ENCODE measurements at places on chromosomes 1 and 21.

DNA sequence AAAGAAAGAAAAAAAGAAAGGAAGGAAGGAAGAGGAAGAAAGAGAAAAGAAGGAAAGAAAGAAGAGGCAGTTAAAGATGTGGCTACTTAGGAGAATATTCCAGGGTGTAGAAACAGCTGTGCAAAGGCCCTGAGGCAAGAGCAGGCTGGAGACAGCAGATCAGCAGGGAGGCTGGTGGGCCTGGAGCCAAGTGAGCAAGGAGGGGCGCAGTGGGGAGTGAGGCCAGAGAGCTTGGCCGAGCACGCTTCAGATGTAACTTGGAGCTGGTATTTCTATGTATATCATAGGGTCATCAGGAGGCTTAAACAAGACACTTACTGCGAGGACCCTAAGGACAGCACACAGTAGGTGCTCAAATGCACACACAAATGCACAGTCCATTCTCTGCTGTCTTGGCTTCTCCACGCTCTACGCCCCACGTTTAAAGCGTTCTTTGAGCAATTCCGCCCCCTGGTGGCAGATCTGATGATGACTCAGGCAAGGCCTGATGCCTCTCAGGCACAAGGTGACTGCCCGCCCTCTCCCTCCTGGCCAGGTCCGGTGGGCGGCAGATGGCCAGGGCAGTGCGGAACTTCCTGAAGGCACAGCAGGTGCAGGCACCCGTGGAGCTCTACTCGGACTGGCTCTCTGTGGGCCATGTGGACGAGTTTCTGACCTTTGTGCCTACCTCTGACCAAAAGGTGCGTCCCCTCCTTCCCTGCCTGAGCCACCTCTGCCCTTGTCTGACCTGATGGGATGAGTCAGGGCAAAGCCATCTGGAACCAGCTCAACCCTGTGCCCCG, 11.9 kb upstream of the PADI3 start:
- peak; percentile 98 for DNase-seq

GRCh38 chr1:66553846-66554245, 19.9 kb downstream of the SGIP1 start:
- no peak for DNase-seq

DNA sequence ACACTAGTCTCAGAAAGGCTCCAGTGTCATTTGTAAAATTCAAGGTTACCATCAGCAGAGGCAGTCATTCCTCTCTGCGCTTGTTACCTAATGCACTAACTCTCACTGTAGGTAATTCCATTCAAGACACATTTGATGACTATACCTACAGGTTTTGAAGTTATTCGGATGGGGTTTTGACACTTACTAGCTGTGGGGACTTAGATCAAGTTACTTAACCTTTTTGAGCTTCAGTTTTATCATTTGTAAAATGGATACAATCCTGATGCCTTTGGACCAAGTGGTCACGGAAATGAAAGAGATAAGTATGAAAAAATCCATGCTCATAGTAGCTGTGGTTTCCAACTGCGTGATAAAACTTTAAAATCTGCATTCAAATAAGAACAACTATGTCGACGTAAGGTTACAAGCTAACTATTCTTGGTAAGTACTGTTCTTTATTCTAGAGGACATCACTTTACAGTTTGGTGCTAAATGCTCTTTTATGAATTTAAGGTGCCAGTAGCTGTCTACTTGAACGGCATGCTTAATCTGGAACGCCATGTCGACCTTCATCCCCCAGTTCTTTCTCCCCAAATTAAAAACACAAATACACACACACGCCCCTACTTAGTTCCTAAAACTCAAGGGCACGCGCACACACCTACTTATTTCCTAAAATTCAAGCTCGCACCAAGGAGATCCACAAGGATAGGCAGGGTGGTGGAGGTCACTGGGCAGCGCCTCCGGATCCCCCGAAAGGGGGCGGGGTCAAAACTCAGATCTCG, 550 bp upstream of the NFYC start:
- no peak for DNase-seq

GRCh38 chr1:208747979-208748378, 503.8 kb upstream of the PLXNA2 start:
- DNase-seq: no peak

- no peak for DNase-seq
These were observed 118.7 kb upstream of the KIF26B start for GRCh38 chr1:245036102-245036501.

- no peak for DNase-seq
These were observed 2.0 kb downstream of the TMEM63A start for GRCh38 chr1:225880222-225880588.

DNA sequence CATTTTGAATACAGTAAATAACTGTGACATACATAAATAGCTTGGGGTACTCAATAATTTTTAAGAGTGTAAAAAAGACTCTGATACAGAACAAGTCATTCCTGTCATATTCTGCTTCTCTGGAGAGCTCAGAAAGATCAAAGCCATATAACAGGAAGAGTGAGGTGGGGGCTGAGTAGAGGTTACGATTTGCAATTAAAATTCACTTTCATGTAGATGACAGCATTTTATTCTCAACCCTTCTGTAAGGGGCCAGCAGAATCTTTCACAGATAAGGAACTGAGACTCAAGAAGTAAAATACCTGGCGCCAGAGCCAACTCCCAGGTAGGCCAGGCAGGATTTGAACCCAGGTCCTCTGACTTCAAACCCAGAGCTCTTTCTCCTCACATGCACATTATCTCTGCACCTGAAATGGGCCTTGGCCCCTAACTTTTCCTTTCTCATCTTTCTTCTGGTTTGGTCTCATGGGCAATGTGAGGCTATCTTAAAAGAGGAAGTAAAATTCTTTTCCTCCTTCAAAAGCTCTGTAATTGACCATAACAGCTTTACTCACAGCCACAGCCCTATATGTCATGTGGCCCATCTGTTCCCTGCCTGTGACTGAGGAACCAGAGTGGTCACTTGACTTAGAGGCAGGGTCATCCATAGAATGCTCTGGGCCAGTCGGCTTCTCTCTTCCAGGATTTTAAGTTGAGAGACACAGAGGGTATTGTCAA, 80.9 kb upstream of the SYT6 start:
- no peak for DNase-seq

GRCh38 chr21:44423312-44423821, 31.9 kb upstream of the LRRC3 start:
- DNase-seq: no peak

DNA sequence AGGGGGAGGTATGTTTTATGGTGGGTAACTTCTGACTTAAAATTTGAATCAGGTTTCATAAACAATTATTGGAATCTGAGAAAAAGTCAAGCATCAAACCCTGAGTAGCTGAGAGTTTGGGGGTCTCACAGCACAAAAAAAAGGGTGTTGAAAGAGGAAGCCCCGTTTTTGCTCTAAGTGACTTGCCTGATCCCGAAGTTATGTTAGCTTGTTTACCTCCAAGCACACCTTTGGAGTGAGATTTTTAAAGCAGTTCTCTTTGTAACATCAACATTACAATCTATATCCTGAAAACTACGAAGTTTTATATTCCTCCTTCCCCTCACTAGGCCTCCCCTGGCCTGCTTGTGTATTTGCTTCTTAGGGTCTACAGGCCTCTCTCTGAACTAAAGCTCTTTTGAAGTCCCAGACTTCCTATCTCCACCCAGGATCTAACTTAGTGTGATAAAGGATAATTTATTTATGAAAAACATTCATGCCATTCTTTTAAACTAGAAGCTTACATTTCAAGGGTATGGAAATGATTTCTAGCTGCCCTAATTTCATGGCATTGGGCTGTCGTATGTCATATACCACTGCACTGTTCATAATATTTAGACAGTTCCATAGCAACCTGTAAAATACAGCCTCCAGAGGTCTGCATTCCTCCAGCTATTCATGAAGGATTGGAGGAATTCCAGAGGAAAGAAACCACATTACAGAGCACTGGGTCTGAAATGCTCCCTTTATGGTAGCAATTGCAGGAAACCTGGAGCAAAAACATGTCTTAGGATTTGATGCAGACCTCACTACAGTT, 36.1 kb upstream of the RGS1 start:
- DNase-seq: no peak

- no peak for DNase-seq
These were observed 20.6 kb downstream of the CLCA1 start for GRCh38 chr1:86489242-86489878.

DNA sequence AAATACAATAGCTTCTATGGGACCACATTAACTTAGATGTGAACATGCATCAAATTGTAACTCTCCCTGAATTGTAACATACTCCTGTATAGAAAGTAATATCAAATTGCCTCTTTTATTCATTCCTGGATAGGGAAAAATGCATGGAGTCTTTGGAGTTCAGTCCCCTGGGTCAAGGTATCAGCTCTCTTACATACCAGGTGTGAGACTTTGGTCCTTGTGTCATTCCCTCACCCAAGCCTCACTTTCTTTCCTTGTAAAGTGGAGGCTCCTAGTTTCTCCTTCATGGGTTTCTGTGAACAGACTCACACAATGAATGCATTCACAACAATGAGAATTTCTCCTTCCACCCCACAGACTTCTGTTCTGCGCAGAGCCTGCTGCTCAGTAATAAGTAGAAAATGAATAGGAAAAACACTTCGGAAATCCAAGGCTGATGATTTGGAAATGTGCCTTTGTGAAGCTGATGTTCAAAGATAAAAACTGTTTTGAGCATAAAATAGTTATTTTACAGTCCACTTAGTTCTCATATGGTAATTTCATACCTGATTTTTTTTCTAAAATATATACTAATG, 185.3 kb downstream of the AK5 start:
- DNase-seq: no peak

DNA sequence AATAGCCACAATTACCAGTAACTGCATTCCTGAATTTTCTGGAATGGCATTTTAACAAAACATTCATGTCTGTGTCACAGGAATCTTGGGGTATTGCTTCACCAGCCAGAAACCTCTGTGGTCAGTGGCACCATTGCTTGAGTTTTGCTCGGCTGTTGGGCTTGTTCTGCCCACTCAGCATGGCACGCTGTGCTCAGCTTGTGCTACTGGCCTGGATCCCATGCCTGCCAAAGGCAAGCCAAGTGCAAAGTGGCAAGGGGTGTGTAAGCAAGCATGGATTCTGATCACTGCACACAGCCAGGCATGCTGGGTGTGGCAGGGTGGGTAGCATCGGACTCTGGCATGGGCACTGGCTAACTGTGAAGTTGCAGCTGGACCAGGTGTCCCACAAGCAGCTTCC, 1150.9 kb downstream of the MRPL39 start:
- no peak for DNase-seq

GRCh38 chr1:16969057-16969611, 11.3 kb downstream of the MFAP2 start:
- DNase-seq: no peak

GRCh38 chr21:29648710-29649240, 291.0 kb downstream of the GRIK1 start:
- no peak for DNase-seq

GRCh38 chr1:191575746-191576145, 582.5 kb upstream of the RGS18 start:
- DNase-seq: no peak

DNA sequence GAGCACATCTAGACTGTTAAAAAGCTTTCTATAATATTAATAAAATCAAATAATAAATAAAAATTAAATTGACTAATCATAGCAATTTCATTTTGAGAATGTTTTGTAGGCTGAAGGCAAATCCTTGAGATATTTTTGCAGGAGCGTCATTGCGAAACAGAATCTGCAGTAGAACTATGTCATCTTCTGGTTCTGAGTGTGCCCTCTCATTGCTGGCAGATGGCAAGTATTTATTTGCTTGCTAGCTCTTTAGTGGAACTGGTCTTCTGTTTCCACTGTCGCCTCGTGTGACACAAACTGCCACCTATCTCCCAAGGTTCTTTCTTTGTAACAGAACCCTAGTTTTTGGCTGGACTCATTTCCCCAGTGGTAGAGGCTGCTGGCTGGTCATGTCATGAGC, 19.0 kb upstream of the IRF2BP2 start:
- DNase-seq: no peak

GRCh38 chr21:25103500-25104207, 503.6 kb downstream of the MRPL39 start:
- DNase-seq: no peak

- no peak for DNase-seq
These were observed 30.7 kb downstream of the PPP2R5A start for GRCh38 chr1:212315907-212316306.

GRCh38 chr1:55534565-55535121, 319.5 kb upstream of the USP24 start:
- no peak for DNase-seq

- no peak for DNase-seq
These were observed 131.1 kb upstream of the WNT4 start for GRCh38 chr1:22273686-22274681.

DNA sequence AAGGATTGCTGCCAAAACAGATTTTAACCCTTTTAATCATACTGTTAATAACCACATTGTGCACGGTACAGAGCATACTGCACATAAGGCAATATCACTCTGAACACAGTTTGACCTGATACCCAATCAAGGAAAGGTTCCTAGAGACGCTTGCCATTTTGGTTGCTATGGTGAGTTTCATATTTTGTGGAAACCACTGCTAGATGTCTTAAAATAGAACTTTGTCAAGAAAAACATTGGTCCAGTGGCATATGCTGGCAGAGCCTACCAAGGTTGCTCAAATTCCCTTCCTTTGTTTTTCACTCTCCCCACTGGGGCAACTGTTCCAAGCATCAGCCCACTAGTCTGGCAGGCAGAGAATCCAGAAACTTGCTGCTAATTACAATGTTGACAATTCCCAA, 114.8 kb upstream of the DPYD start:
- no peak for DNase-seq

- no peak for DNase-seq
These were observed 158.2 kb upstream of the KLHDC7A start for GRCh38 chr1:18322368-18323032.

- no peak for DNase-seq
These were observed 430.9 kb downstream of the HLX start for GRCh38 chr1:221310180-221310579.

DNA sequence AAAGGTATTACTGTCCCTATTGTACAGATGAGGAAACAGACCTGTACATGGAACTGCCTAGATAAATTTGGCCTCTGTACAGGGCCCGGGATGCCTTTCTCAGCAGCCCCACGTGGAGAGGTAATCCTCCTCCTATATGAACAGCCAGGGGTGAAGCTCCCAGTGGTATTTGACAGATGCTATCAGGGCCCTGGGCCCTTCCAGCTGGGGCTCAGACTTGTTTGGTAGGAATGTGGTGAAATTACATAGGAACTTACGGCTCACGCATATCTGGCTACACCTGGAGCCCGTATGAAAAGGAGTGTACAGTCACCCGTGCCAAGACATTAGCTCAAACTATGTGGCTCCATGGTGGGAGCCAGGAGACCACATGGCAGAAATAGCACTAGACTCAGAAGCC, 24.8 kb upstream of the TCEA3 start:
- DNase-seq: no peak

GRCh38 chr1:67159233-67159632, 7.0 kb upstream of the IL23R start:
- DNase-seq: no peak

Data from neural crest cell (in vitro differentiated cells).